Fibroblast of skin of right biceps (primary cell): ENCODE measurements at places on chromosomes 5 and 9.

- DNase-seq, result no peak
Observed at GRCh38 chr5:151592855-151593408, 1.8 kb upstream of the FAT2 start.

DNA sequence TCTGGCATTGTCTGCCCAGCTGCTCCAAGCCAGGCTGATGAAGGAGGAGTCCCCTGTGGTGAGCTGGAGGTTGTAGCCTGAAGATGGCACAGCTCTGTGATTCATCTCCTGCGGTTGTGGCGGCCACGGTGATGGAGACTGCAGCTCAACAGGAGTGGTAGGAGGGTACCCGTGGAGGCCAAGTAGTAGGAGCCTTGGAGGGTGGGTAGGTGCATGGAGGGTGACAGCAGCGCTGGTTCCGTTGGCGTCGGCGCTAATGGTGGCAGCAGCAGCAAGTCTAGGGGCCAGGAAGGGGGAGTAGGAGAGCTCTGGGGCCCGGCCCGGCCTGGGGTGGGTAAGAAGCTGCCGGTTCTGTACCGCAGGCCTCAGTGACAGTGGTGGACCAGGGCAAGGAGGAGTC, 22.4 kb upstream of the TRIM52 start:
- no peak for DNase-seq

DNA sequence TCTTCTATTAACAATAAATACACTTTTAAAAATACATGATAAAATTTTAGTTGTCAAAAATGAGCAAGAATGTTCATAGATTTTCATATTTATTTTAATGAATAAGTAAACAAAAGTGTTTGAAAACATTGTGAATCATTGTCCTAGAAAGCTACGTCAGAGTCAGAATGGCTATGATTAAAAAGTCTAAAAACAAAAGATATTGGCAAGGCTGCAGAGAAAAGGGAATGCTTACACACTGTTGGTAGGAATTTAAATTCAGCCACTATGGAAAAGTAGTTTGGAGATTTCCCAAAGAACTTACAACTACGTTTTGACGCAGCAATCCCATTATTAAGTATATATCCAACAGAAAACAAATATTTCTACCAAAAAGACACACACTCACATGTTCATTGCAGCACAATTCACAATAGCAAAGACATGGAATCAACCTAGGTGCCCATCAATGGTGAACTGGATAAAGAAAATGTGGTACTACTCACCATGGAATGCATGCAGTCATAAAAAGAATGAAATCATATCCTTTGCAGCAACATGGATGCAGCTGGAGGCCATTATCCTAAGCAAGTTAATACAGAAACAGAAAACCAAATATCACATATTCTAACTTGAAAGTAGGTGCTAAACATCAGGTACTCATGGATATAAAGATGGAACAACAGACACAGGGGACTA, 49.2 kb upstream of the FBXL17 start:
- DNase-seq, result peak; percentile 48

GRCh38 chr5:6338135-6338534, 40.2 kb downstream of the MED10 start:
- DNase-seq, result no peak
